ENCODE measurements at places on chromosomes 1 and 21.

DNA sequence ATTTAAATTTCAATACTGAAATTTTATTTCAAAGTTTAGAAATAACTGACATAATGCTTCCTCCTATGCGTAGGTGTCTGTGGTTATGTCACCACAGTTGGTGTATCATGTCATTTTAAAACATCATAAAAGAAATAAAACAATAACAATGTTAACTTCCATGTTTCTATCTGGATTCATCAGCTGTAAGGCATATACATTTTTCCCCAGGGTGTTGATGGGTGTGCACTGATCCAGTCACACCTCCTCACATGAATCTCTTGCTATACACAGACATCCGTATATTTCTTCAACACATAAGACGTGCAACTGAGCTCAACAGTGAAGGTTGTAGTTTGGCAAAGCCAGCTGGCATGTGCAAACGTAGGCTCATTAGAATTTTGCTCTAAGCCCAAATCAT is 6.2 kb downstream of the KCNA3 start:
- no peak for DNase-seq

DNA sequence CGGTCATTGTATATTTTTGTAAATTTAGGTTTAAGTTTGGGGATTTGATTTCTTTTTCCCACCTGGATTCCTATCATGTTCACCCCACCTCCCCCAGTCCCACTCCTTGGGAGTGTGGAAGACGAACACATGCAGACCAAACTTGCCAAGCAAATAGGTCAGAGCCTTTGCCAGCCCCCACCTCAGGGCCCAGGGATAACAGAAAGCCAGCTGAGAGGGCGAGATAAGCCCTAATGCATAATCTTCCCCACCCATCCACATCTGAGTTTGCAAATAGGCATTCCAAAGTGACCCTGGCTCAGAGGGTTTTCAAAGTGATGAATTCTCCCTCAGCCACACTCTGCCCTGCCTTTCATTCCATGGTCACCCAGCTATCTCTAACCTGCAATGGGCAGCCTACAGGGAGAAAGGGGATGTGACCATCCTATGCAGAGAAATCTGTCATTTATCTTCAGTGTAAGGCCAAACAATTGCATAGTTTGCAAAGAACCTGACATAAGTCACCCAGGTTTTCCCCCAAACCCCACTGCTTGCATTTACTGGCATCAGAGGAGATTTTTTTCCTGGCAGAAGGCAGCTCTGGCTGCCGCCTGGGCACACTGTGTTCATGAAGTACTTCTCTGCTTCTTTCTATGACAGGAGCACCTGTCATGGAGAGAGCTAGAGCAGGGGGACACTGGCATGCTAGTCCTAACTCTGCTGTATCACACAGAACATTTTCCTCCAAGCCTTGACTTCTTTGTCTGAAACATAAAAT is 69.0 kb upstream of the NFIA start:
- no peak for DNase-seq

- DNase-seq, result no peak
These were observed 1458.1 kb upstream of the B3GALT2 start for GRCh38 chr1:194644528-194644927.

DNA sequence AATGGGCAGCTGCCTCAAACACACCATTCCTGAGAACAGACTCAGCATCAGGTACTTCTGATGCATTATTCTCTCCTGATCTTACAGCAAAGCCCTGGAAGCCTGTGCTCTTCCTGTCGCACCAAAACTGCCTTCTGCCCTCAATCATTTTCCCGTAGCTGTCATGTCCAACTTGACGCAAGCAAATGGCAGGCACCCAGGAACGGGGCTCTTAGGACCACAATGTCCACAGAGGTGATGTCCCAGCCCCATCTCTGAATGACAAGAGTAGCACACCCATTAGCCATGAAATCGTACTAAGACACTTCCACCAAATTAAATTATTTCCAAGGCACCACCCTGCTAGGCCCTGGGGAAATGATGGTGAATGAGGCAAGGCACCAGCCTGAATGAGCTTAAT is 47.1 kb downstream of the PTPN14 start:
- no peak for DNase-seq

GRCh38 chr1:1106510-1107221 is 9.2 kb downstream of the C1orf159 start:
- DNase-seq, result no peak

DNA sequence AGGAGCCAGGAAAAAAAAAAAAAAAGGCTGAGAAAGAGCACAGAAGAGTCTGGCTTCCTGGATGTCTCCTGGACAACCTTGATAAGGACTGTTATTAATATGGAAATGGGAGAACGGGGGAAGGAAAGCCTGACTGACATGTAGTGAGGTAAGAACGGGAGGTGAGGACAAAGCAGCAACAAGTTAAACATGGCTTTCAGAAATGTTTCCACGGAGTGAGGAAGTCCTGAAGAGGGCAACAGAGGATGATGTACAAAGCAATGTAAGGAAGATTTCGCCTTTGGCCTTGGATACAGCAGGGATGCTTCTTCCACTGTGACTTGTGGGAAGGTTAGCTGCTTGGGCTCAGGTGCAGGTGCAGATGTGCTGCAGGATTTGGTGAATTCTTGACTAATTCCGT is 11.9 kb upstream of the NIBAN1 start:
- DNase-seq, result no peak

GRCh38 chr1:238961790-238962189 is 424.6 kb upstream of the CHRM3 start:
- no peak for DNase-seq

DNA sequence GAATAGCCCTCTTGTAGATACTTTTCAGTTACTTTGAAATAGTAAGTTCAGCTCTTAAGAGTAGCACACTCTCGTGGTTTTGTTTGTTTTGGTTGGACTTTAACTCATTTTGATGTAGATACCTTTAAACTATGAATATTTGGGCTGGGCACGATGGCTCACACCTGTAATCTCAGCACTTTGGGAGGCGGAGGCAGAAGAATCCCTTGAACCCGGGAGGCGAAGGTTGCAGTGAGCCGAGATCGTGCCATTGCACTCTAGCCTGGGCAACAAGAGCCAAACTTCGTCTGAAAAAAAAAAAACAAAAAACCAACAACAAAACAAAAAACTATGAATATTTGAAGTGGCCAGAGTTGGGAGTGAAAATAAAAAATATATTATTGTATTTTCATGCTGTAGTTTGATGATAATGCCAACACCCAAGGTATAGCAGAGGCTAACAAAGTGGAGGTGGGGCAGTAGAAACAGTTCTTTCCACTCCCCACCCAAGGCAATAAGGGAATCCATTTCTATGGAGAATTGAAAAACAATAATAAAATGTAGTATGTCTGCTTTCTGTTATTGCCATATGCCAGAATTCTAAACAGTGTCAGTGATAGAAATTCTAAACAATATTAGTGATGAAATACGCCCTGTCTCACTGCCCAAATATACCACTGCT is 1.7 kb downstream of the ZNF326 start:
- DNase-seq, result no peak

DNA sequence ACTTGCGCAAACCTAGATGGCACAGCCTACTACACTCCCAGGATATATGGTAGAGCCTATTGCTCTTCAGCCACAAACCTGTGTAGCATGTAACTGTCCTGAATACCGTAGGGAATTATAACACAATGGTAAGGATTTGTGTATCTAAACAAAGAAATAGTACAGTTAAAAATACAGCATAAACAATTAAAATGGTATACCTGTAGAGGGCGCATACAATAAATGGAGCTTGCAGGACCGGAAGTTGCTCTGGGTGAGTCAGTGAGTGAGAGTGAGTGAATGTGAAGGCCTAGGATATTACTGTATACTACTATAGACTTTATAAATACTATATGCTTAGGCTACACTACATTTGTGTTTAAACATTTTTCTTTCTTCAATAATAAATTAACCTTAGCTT is 99.3 kb downstream of the PLD5 start:
- DNase-seq, result no peak

- DNase-seq, result no peak
These were observed 112.6 kb downstream of the PAX7 start for GRCh38 chr1:18743233-18743632.

GRCh38 chr1:166969074-166969677 is 6.2 kb downstream of the ILDR2 start:
- no peak for DNase-seq

- DNase-seq, result no peak
These were observed 193.8 kb downstream of the LYPLAL1 start for GRCh38 chr1:219367496-219367895.

- DNase-seq, result peak; percentile 23
These were observed 648 bp downstream of the FAM76A start for GRCh38 chr1:27726173-27727044.

- no peak for DNase-seq
These were observed 936 bp downstream of the PAQR6 start for GRCh38 chr1:156246781-156247459.

GRCh38 chr1:32224285-32224684 is 2.1 kb downstream of the EIF3I start:
- DNase-seq, result no peak

DNA sequence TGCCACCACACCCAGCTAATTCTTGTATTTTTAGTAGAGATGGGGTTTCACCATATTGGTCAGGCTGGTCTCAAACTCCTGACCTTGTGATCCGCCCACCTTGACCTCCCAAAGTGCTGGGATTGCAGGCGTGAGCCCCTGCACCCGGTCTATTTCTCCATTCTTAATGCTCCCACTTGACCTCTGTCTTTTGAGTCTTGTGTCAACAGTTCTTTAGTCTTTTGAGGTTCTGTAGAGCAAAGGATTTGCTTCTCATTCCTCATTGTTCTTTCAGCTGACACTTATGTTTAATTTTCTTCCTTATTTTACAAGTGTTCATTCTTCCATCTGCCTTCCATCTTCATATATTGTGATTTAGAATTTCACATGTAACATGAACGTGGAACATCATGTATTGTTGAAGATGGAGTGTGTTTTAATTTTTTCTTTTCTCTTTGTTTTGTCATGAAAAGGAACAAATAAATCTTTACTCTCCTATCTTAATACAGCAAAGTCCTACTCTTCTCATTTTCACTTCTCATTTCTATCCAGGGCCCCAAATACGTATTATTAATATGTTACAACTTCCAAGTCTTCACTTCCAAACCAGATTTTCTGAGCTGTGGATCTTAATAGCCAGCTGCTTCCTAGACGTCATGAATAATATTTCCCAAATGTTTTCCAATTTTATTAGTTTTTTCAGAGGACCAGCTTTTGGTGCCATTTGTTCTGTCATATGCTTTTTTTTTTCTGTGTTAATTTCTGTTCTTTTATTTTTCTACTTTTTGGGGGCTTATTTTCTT is 16.9 kb downstream of the MTF2 start:
- DNase-seq, result no peak

DNA sequence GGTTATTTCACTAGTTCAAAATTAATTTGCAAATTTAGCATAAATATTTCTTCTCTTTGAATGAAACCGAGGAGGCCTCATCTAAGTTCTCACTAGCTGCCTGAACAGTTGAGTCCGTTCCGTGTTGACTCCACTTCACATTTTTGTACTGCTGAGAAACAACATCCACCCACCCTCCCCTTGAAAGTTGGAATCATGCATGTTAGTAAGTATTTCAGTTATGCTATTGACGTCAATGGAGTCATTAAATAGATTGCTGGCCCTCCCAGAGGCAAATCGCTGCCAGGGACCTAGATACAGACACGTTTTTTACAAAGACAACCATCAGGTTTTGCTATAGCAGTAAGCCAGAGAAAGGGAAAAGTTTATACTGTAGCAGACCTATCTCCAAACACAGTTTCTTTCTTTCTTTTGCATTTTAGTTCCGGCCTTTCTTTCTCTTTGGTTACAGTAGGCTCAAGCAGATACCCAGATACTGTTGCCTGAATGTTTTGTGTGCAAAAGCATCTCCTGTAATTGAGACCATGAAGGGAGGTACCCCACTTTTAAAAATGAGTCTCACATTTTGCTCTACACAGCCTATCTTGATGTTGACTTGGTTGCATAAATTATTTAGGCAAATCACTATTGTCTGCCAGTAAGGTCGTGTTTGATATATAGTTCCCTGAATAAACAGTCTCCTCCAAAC is 262.6 kb upstream of the SGIP1 start:
- DNase-seq, result no peak

DNA sequence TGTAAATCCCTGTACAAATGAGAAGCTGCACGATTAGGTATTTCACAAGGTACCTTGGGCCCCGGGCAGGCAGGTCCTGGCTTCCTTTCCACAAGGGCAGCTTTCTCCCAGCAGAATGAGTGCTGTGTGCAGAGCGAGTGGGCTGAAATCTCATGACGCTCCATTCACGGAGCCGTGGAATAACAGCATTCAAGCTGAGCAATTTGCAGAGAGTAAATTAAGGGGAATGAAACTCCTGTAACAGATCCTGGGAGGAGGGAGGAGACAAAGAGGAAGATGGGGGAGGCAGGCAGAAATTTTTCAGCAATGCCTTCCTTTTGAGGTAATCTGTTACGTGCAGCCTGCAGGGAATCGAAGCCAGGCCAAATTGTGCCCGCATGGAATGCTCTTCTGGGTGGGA is 239.9 kb downstream of the TNR start:
- no peak for DNase-seq

DNA sequence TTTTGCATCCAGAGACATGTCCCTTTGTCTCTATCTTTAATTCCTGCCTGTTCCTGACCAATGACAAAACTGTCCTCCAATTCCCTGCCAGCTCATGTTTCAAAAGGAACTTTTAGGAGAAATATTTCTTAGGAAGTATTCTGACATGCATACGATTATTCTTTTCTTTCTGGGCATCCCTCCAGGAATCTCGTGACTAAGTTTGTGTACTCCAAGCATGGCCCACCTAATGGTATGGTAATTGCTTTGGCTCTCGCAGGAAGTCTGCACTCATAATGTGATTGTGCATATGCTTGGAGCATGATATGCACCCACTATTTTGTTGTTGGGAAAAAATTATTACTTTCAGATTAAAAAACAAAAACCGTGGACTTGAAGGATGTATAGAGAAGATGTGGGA is 256.4 kb downstream of the PRDM2 start:
- DNase-seq, result no peak

- DNase-seq, result no peak
These were observed 7.2 kb upstream of the MMP23B start for GRCh38 chr1:1624443-1625403.

GRCh38 chr1:99465176-99465900 is 180.6 kb upstream of the PALMD start:
- no peak for DNase-seq

GRCh38 chr1:91604632-91605031 is 104.0 kb downstream of the CDC7 start:
- DNase-seq, result no peak

GRCh38 chr1:232686346-232686745 is 56.4 kb upstream of the SIPA1L2 start:
- no peak for DNase-seq

Data from stimulated activated CD8-positive, alpha-beta memory T cell treated with anti-CD3 and anti-CD28 coated beads, Interleukin-15, amount 100 ng/mL, for 48 hours (primary cell).